ENCODE measurements at places on chromosomes 1 and 21. TPM values are rescaled to one million over a fixed set of nuclear protein-coding genes. Genes with fewer than 3 reads are reported as not detected.

GRCh38 chr1:192545896-192546521 lies 29.6 kb upstream of the RGS1 start:
- DNase-seq = no peak

GRCh38 chr1:43763497-43763973 lies 56.2 kb downstream of the ST3GAL3 start:
- DNase-seq = peak; percentile 52

GRCh38 chr1:114976891-114977290 lies 52.7 kb upstream of the TSHB start:
- no peak for DNase-seq

DNA sequence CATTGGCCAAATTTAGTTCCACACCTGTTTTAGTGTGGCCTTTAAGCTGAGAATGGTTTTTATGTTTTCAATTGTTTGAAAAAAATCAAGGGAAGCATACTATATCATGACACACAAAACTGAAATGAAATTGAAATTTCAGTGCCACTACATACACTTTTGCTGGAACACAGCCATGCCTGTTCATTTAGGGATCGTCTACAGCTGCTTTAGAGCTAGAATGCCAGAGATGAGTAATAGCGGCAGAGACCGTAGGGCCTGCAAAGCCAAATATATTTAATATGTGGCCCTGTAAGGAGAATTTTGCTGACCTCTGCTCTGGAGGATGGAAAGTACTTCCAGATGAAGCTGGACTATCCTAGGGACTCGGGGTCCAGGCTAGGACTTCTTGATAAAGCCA lies 62.5 kb upstream of the LYST start:
- no peak for DNase-seq

DNA sequence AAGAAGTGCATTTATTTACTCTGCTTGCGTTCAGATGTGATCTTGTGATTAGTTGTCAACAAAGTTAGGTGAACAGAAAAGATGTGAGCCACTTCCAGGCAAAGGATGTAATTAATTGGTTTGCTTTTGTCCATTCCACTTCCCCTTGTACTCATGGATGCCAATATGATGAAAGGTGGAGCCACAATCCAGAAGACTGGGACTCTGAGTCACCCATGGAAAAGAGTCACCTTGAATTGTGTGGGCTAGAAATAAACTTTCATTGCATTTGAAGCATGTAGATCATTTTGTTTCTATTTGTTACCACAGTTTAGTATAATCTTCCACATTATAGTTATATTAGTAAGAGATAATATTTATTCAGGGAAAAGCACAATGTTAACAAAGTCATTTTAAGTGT lies 684.2 kb downstream of the LTN1 start:
- no peak for DNase-seq

- no peak for DNase-seq
Observed at GRCh38 chr1:18511149-18511873, 30.6 kb downstream of the KLHDC7A start.

- DNase-seq = no peak
Observed at GRCh38 chr1:110582378-110582777, 23.8 kb downstream of the KCNA2 start.

GRCh38 chr1:110610084-110610483 lies 3.9 kb upstream of the KCNA2 start:
- no peak for DNase-seq

DNA sequence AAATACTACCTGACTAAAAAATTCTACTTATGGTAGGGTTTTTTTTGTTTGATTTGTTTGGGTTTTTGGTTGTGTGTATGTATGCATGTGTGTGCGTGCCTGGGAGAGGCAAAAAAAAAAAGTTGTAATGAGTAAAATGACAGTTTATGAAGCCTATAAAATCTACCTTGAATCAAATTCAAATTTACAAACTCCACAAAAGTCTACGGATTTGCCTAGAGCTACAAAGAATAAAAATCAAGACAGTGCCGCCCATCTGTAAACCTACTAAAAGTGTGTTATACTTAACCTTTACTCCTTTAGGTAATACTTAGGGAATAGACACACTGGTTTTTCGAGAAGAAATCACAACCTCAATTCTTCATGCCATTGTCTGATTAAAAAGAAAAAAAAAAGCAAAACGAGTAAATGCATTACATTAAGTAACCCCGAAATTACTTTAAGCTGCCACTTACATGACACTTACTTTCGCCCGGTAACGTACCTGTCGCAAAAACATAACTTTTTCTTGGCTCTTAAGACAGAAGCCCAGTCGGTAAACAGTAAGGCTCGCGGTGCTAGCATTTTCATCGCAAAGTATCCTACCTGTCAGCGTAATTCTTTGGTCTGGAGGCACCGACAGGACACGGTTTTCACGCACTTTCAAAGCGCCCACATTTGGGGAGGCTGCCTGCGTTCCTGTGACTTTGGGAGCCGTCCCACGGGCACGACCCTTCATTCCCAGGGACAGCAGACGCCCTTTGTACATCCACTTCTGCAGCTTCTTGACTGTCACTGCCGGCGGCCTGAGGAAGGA lies 951 bp downstream of the SYDE2 start:
- peak; percentile 38 for DNase-seq

DNA sequence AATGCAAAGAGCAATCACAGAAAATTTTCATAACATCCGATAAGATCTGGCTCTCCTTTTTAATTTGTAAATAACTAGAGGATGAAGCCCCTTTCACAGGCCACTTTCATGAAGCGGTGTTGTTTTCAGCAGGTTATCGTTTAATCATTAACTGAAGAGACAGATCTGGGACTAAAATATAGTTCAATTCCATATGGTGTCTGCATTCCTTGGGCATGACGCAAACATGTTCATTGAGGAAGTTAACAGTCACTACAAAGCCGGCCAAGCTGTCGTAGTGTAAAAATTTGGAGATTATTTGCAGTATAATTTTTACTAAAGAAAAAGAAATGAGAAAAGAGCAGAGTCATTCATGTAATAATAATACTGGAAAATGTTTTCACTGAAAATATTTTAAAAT lies 565.2 kb upstream of the ADAMTS5 start:
- no peak for DNase-seq

DNA sequence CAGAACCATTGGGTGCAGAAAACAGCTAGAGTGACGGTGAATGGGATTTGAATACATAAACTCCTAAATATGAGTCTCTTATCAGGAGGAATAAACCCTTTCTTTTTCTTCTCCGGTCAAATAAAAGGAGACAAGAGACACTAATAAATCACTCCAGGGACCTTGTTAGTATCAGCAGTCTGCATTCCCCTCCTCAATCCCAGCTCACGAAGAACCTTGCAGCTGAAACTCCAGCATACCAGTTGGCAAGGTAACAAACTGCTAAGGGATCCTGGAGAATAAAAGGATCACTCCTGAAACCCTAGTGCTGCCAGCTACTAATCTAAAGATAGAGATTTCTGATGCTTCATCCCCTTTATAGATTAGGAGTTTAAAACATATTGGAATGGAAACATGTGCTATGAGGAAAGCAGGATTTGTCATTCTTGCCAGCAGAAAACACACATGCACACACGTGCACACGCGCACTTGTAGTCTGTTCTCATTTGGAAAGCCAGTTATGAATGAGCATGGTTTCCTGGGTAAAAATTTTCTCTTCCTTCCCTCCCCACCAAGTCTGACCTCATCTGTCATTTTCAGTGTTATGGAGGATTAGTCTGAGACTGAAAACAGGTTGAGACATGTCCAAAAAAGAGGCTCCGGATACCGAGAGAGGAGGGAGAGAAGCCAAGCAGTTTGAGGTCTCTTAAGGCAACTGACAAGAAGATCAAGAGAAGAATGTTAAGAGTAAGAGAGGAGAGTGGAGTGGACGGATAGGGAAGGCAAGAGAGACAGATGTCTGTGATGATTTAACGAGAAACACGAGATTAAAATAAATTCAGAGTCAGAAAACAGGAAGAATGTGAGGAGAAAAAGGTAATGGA lies 10.9 kb downstream of the IER5 start:
- no peak for DNase-seq

- DNase-seq = no peak
Observed at GRCh38 chr1:115862403-115862802, 21.5 kb upstream of the NHLH2 start.

DNA sequence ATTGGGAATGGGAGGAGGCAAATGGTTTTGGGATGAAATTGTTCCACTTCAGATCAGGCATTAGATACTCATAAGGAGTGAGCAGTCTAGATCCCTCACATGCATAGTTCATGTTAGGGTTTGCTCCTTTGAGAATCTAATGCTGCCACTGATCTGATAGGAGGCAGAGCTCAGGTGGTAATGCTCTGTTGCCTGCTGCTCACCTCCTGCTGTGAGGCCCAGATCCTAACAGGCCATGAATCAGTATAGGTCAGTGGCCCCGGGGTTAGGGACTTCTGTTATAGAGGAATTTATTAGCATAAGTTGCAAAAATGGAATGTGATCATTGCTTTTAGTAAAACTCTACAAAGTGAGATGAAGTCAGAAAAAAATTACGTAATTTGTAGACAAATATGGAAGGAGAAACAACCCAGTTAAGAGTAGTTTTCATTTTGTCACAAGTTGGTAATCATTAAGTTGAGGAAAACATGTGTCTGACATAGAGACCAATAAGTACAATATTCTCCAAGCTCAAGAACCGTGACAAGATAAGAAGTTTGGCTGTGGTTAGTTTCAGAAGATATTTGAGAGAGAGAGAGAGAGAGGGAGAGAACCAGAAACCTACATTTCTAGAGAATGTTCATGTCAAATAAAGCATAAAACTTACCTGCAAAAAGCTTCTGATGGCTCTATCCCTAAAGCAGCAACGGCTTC lies 689.7 kb upstream of the PRMT6 start:
- DNase-seq = no peak

GRCh38 chr1:54375712-54376429 lies 30.3 kb downstream of the SSBP3 start:
- DNase-seq = no peak

- DNase-seq = no peak
Observed at GRCh38 chr1:174894117-174894762, 105.5 kb upstream of the CACYBP start.

GRCh38 chr1:6006882-6007281 lies 14.7 kb upstream of the NPHP4 start:
- no peak for DNase-seq

- no peak for DNase-seq
Observed at GRCh38 chr1:229951856-229952534, 115.0 kb upstream of the GALNT2 start.

DNA sequence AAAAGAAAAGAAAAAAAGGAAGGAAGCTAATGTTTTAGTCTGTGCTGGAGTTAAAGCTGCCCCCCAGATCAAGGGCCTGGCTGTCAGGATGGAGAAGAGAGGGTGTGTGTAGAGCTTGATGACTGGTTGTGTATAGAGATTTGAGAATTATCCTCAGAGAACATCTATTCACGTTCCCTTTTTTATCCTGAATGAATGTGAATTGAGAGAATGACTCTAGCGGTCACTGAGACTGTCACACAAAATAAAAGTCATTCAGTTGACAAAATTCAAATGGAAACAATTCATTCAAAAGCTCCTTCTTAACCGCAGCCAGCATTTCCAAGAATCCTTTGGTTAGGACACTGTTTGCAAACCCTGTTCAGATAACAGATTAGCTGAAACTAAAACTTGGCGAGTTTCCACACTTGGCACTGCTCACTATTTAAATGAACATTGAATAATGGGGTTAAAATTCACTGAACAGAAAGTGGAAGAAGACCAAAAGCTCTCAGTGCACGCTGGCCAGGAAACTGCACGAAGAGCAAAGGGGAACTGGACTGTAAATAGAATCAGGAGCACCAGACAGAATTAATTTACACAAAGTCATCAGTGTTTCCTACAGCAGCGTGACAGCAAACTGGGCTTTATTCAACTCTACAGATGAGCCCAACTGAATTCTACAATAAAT lies 13.6 kb upstream of the FAM89A start:
- DNase-seq = no peak

GRCh38 chr21:28253961-28254360 lies 738.7 kb downstream of the LTN1 start:
- no peak for DNase-seq

DNA sequence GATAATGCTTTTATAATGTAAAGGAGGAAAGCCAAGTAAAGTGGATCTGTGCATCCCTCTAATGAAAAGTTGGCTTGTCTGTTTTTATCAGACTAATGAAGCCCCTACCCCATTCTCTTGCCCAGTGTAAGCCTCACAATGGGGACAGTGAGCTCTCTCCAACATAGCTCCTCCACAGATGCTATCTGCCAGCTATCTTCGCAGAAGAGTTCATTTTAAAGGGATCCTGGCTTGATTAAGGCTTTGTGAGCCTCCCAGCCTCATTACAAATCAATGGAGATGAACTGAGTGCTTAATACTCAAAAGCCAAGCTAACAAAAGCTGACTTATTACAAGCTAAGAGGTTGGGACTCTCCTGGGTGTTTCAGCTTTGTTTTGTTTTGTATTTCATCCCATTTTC lies 514.7 kb downstream of the NUF2 start:
- no peak for DNase-seq

Gene GATAD2B
- 75.5 TPM for total RNA-seq

Gene RAB3B
- not detected for total RNA-seq

Gene IL12RB2
- total RNA-seq = 84.1 TPM

Gene PIGR
- total RNA-seq = not detected

Gene PTTG1IP
- total RNA-seq = 92.5 TPM

Gene KRTAP7-1
- total RNA-seq = not detected

Gene C1orf141
- total RNA-seq = not detected
